ENCODE measurements at places on chromosomes 7 and 10.

DNA sequence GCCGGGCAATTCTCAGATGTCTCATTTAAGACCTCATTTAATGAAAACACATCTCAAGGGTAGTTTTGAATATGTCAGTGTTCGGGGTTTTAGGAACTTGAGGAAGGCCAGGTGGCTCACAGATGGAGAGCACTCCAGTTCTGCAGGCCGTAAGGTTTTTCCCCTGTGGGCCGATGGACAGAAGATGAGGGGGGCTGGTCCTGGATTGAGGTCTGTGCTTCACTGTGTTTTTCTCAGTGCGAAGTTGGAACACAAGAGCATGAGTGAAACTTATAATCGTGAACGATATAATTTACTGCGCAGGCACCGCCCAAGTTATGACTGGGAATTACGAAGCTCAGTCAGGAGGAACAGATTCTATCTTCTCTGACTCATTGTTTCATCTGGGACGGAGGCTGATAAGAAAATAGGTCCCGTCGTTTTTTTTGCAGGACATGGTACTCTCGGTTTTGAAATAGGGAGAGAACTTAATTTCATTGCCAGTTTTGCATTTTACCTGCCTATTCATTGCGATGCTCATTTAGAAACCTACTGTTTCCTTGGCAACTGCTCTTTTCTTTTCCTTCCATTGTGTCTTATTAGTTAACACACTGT is 591.0 kb upstream of the PFKP start:
- no peak for DNase-seq

GRCh38 chr10:30155401-30155800 is 96.0 kb upstream of the JCAD start:
- no peak for DNase-seq

DNA sequence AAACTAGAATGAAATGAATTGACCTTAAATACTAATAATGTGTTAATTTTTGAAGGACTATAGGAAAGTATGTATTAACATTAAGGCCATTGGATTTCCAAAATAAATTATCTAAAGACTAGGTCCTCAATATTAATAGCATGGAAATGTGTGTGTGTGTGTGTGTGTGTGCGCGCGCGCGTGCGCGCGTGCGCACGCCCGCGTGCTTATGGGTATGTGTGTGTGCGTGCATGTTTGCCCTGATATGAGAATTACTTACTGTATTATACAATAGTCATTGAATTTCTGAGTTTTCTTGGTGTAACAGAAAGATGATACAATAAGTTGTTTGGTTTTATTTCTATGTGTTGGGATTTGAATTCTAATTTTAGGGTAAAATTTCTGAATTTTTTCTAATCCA is 205.9 kb downstream of the BICC1 start:
- DNase-seq, result no peak

DNA sequence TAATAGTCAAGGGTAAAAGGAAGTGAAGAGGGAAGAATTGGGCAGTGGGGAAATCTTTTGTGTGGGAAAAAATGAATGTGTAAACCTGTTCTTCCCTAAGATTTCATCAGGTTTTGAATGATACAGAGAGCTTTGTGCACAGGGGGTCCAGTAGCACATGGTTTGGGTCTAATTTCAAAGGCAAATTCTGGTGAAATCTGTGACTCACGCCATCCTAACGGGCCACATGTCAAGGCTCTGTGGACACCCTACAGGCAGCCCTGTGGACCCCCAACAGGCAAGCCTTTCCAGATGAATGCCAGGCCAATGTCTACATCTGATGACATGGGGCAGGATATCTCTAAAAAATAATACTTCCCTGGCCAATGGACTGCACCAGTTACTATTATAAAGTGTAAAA is 309.8 kb downstream of the PARD3 start:
- DNase-seq, result no peak

DNA sequence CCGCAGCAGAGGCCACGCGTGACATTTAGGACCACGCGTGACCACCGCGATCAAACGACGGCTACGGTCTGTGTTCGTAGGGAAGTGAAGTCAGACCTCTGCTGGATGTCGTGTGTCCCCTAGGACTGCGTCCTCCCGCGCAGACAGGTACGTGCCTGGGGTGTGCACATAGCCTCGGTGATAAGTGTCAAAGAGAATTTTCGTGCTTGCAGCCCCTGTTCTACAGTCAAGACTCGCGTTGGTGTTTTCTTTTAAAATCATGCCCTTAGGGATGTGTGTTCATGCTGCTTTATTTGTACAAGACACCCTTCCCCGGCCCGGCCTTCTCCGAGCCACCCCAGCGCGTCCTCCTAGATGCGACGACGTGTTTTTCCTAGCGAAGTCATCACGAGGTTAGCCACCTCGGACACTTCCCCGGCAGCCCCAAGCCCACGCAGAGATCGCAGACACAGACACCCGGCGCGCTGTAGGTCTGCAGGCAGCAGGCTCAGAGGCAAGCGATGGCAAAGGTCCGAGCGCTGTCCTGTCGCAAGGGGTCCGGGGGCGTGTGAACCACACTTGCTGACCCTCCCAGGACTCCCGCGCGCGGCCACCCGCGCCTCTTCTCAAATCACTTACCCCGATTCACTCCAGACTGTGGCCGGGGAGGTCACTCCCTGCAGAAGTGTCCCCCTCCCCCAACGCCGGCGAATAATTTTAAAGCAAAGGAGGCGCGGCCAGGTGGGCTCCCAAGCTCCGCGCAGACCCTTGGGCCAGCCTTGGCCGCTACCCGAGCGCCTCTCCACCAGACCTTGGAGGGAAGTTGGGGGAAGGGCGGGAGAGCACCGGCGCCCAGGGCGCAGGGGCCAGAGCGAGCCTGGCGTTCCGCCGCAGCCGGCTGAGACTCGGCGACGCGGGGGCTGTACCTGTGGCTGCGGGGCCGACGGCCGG is 552 bp downstream of the MKX start:
- DNase-seq, result no peak

DNA sequence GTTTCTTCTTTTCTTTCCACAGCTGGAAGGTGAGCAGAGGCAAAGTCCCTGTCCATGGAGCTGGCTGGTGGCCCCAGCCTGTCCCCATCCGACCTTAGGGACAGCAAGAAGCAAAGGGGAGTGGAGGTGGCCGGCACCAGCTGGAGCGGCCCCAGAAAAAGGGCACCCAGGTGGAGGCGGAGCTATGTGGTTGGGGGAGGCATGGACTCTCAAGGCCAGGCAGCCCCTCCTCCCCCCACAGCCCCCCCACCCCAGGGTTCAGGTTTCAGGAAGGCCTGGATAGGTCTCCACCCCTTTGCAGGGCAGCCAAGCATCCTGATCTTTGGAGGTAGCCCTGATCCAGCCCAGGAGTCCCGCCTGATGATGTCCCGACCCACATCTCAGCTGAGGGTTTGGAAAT is at the start of gene SSC4D:
TSS of gene SSC4D (minus strand) at position 161 of the 400 bp plus-strand sequence. CDS start 5,258 bp downstream, outside the sequence.
- no peak for DNase-seq

DNA sequence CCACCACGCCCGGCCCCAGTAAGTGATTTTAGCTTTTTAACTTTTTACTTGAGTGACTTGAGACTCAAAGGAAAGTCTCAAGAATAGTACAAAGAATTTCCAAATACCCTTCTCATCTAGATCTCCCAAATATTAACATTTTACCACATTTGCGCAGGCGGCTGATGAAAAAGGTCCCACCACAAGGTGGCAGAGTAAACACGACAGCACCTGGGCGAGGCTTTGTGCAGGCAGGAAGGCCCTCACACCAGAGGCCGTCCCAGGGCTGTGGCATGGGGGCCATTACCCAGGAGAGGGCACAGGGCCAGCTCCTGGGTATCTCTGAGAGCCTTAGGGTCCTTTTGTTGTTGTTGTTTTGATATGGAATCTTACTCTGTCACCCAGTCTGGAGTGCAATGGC is 50.0 kb upstream of the WIPI2 start:
- no peak for DNase-seq

DNA sequence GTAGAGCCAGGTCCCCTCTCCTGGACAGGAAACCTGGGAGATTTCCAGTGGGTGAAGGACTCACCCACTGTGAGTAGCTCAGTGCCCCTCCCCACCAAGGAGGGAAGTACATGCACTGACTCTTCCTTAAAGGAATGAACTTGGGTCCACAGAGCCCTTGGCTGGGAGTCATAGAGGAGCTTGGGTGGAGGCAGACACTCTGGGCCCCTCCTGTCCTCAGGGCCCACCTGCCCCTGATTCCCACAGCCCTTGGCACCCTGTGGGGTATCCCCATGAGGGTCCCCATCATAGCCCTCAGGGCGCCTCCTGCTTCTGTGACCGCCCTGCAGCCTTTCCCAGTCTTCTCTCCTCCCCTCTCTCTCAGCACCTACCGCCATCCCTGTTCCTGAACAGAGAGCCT is 3.7 kb downstream of the EN2 start:
- DNase-seq, result no peak

GRCh38 chr10:108241166-108241565 is 1076.7 kb upstream of the SORCS1 start:
- no peak for DNase-seq

DNA sequence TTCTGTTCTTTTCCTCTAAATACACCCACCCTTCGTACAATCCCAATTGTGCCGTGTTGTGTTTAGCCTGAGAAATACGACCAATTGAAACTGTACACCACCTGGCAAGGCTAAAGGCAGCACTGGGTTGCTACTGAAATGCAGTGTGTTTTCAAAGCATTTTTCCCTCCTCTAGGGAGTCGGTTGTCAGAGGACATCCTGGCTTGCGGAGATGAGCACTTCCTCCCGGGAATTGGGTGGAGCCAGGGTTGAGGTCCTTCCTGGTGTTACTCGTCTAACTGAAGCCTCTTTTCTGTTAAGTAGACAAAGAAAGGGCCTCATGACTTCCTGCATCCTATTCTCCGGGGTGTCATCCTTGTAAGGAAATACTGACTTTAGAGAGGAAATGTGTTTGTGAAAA is 133.5 kb downstream of the MTPAP start:
- peak; percentile 18 for DNase-seq

GRCh38 chr7:119643558-119643957 is 629.4 kb upstream of the KCND2 start:
- DNase-seq, result no peak

DNA sequence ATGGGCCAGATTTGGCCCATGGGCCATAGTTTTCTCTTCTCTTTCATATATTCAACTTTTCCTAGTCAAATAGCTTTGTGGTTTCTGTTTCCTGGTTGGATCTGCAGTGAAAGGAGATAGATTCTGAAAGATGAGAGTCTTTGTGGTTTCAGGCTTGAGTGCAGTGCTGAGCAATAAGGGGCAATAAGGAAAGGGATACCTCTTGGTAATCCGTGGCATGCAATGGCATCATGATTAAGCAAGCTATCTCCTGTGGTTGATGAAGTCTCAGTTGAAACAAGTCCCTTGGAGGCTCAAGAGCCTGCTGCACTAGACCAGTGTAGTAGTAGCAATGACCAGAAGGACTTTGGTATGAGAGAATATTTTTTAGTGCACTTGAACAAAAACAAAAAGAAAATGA is 187.7 kb upstream of the CNTNAP2 start:
- no peak for DNase-seq

DNA sequence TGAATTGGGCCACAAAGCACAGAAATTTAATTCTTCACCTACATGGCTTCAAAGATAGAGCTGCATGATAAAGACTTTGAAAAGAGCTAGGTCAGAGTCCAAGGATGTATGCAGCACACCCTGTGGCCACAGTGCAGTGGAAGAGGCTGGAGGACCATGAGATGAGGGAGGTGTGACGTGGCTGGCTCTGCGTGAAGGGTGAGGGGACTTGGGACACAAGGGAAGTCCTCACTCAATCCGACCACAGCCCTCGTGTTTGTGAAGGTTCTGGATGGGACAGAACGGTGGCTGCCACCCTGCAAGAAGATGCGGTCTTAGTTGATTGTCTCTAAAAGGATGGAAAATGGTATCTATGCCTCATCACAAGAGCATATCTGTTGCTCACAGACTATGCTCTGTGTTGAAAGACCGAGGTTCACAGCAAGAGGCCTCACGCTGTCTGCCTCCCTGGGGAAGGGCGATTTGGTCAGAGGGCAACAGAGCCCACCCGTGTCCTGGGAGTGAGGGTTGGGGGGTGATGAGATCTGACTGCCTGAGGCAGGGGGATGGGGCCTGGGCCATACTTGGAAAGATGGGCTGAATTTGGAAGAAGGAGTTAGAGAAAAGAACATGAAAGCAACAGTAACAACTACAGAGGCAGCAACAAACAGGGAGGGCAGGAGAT is 174.4 kb upstream of the SHH start:
- no peak for DNase-seq

DNA sequence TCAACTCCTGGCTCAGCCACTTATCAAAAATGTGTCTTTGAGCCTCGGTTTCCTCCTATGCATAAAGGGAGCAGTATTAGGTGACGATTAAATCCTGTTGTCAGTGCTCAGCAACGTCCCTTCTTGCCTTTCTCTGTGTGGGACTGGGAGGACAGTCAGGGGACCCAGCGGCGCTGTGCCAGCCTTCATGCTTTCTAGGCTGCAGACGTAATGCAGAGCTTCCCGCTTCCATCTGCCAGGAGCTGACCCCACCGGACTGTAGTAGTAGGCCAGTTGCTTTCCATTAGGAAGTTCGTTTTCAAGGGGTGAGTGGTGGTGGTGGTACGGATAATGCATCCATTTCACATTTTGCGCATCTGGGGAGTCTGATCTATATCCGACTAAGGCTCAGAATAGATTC is 321.8 kb downstream of the PLXNA4 start:
- no peak for DNase-seq

GRCh38 chr10:88032566-88032965 is 169.1 kb downstream of the PTEN start:
- no peak for DNase-seq

DNA sequence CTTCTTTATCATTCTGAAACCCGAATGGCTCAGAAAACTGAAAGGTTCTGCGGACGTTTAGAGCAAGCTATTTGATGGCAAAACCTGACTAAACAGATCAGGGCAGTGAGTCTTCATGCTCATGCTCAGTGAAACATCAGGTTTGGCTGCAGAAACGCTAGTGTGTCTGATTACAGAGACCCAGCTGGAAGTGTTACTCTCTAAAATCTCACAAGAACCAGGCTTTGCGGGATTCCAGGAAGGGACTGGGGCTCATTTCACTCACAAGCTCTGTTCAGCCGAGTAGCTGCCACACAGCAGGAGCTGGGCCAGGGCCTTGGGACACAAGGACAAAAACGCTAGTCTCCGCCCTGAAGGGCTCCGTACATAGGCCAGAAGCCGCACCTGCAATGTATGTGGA is 2.9 kb downstream of the PITRM1 start:
- DNase-seq, result no peak

GRCh38 chr7:128274246-128274883 is 33.3 kb downstream of the LEP start:
- DNase-seq, result no peak

DNA sequence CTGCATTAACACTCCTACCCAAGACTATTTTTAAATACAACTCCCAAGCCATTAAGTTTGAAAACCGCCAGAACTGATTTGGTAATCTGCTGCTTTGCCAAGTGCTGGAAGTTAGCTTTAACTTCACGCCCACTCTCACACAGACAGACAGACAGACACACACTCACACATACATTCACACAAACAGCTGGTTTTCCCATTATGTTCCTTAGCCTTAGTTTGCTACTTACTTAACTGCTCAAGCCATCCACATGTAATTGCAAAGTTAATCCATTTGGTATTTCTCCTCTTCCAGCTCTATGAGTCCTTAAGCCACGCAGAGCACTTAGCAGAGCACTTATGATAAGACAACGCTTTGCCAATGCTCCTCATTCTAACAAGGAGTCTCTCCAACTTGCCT is 8.3 kb downstream of the COBL start:
- DNase-seq, result no peak

GRCh38 chr7:12028508-12028907 is 182.6 kb upstream of the TMEM106B start:
- DNase-seq, result no peak
